ENCODE measurements at places on chromosomes 7 and 10.

DNA sequence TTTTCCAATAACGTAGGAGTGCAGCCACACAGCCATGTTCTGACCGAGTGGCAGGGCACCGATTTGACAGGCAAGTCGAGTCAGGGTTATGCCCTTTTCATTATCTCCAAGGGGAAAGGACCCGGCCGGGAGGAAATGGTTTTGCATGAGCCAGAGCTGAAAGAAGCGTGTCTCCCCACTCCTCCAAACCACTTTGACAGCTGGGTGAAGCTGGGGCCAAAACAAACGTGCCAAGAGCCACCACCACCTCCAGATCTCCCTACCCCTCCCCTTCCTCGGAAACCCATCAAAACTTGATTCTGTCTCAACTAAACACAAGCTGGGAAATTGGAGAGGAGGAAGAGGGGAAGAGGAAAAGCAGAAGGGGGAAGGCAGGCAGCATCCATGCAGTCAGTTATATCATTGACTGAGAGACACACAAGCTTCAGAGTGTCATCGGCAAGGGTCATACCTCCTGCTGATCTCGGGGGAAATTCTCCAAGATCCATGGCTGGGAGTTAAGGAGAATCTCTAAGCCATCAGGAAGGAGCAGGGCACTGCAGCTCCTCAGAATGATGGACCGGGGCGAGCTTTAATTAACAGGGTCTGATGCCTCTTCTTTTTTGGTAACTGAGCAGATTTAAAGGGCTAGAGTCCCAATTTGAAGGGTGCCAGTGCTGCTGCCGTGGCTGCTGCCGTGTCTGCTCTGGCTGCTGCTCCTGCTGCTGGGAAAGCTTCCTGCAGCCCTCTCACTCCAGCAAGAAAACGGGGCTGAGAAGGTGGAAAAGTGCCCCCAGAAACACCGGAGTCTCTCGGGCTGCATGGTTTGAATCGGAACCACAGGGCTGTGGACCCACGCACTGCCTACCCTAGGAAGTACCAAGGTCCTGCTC lies 34.7 kb upstream of the CALN1 start:
- DNase-seq, result no peak

DNA sequence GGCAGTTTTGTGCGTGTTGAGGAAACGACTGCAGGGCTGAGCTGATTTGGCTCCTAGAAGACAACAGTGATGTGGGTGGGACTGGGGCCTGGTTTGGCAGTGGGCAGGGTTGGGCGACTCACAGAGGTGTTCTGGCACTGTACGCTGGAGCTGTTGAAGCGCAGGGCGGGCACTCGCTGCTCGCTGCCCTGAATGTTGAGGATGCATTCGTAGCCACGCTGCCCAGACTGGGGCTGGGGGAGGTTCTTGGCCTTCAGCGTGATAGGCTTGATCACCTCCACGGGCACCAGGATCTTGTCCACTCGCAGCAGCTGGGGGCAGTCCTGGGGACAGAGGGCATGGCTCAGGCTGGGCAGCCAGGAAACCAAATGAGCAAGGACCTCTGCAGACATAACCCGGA lies 365.4 kb downstream of the PLXNA4 start:
- DNase-seq, result no peak

DNA sequence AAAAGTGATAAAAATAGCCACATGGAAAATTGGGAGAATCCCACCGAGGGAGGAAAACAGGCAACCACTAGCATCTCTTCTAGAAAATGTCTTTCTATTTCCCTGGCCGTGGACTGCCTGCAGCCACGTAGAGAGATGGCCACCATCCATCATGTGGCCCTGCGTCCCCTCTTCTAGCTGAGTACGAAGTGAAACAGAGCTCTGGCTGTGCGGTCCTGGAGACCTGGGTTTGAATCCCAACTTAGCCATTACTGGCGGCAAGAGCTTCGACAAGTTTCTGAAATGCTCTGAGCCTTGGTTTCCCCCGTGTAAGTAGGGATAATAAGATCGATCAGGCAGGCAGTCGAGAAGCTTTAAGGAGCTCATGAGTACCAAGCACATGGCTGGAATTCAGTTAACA lies 32.9 kb downstream of the ZCCHC24 start:
- no peak for DNase-seq

GRCh38 chr7:116834815-116835504 lies 27.4 kb upstream of the CAPZA2 start:
- DNase-seq, result no peak

DNA sequence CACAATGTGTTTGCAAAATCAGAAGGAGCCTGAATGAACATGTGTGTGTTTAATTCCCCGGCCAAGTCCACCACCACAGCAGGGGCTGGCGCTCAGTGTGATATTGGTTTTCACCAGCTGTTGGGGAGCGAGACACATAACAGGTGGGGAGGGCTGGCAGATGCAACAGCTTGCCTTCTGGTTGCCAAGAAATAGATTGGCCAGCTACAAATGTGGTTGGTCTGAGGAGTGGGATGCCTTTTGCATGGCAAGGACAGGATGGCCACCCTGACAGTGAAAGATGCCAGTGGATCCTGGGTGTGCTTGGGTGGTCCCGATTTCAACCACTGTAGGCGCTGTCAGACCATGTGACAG lies 292.5 kb upstream of the FZD8 start:
- no peak for DNase-seq

DNA sequence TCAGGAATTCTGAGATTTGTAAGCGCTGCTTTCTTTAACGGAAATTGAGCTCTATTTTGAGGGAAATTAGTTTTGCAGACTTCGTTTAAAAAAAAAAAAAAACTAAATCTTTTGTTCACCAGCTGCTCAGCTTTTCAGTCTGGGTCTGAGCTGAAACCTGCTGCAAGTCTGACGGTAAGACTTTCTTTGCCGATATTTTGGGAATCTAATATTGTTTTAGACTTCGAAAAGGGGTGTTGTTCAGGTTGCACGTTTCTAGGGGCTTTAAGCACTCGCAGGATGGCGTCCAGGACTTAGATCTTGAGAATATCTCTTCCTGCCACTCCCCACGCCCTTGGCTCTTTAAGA lies 1.8 kb upstream of the MEOX2 start:
- DNase-seq, result no peak

- DNase-seq, result no peak
Measured at GRCh38 chr10:17233286-17233991, 5.4 kb downstream of the VIM start.

- DNase-seq, result no peak
Measured at GRCh38 chr10:137031-137430, 1.8 kb downstream of the ZMYND11 start.

DNA sequence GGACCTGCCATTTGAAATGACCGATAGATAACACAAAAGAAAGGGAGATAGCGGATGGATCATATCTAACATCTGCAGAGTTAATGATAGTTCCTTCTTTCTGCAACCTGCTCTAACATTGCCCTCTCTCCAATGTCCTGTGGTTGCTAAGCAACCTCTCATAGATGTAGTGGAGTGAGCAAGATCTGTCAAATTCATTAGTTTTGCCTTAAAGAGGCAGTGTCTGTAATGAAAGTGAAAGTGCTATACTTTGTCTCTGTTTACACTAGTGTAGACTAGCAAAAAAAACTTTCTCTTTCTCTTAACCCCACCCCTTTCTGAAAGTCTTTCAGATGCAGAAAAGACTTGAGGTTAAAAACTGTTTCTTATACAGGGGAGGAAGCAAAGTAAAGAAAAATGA lies 1196.9 kb downstream of the SORCS3 start:
- no peak for DNase-seq

DNA sequence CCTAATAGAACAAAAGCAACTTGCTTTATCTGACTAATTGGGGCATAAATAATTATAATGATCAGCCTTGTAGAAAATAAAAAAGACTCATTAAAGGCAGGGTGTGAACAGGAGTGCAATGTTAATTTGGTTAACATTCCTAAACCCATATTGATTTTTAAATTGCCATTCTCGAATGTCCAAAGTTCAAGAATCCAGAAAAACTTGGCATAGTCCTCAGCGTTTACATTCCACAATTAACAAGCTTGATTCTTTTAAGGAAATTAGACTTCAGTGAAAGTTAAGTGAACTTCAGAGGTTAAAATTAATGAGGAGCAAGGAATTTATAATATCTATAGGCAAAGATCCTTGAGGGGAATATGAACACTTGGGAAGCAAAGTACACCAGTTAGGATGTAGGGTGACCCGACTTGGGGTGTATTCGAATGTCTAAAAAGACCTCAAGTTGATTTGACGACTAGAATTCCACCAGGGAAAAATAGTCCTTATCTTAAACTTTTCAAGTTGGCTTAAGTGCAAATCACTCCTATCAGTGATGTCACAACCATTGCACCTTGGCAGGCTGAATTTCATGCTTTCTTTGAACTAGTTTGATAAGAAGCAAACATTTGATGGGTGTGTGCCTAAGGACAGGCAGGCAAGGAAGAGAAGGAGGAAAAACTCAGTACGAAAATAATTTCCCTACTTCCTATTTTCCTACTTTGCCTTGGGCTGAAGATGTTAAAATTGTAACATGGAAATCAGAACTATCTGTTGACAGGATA lies 830.4 kb upstream of the COBL start:
- DNase-seq, result no peak

DNA sequence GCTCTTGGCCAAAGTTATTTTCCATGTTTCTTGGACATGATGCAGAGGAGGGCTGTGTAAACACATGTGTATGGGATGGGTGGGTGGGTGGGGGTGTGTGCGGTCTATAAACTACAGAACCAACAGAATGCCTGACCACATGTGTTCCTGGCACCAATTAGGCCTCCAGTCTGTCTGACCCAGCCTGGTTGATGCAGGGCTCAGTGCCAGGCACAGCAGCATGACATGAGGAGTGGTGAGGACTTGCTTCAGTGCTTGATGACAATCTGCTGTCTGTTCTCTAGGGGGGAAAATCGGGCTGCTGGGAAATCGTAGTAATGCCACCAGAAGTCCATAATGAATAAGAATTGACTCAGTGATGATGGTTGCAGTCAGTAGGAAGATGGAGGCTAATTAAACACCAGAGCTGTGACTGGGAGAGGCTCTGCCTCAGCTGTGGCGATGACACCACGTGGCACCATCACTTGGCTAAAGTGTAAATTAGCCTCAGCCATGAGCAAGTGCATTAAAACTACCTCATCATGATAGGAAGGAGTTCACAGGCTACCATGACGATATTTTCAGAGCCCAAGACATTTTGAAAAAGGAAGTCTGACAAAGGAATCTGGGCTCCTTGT lies 260.1 kb upstream of the PODXL start:
- DNase-seq, result no peak

GRCh38 chr7:66403564-66403963 lies 198.4 kb downstream of the TPST1 start:
- DNase-seq, result no peak

DNA sequence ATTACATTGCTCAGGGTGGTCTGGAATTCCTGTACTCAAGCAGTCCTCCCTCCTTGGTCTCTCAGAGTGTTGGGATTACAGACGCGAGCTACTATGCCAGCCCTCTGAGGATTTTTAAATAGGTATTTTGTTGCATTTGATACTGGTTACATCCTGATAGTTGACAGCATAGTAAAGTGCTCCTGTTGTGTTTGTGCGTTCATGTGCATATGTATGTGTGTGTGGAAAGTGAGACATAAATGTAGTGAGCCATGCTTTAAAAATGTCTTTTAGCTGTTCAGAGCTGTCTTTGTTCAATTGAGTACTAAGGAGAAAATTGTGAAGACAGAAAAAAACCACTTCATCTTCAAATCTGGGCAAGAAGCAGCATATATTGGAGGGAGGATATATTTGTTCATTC lies 27.8 kb downstream of the ZNRF2 start:
- DNase-seq, result no peak

DNA sequence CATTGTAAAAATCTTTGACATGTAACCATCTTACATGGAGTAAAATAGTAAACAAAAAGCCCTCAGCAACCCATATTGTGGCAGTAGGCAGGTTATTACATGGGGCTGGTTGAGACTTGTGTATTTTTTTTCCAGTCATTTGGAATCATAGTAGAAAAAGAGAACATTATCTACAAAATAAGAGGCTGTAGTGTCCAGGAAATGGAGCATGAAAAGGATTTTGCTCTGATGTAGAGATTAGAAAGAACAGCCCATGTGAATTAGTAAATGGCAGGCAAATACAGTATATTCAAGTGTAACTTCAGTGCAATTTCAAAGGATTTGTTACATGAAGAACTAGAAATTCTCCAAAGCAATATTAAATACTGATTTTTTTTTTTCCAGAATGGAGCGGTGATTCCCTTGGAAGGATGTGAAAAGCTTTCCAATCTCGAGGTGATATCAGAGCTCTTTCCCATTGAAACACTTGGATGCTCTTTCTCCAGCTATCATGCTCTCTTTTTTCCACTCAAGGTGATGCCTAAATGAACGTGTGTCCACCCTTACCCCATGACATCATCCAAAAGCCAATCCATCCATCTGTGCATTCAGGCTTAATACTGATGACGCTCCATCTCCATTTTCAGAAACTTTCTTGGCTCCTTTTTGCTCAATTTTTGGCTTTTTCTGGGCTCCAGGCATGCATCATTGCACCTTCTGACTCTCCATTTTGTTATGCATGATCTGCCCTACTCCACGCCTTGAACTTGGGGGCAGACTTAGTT lies 1034.7 kb downstream of the TYW1 start:
- DNase-seq, result no peak

- no peak for DNase-seq
Measured at GRCh38 chr7:35596061-35596460, 98.9 kb downstream of the HERPUD2 start.

- no peak for DNase-seq
Measured at GRCh38 chr7:5439572-5440496, 16.2 kb upstream of the TNRC18 start.

DNA sequence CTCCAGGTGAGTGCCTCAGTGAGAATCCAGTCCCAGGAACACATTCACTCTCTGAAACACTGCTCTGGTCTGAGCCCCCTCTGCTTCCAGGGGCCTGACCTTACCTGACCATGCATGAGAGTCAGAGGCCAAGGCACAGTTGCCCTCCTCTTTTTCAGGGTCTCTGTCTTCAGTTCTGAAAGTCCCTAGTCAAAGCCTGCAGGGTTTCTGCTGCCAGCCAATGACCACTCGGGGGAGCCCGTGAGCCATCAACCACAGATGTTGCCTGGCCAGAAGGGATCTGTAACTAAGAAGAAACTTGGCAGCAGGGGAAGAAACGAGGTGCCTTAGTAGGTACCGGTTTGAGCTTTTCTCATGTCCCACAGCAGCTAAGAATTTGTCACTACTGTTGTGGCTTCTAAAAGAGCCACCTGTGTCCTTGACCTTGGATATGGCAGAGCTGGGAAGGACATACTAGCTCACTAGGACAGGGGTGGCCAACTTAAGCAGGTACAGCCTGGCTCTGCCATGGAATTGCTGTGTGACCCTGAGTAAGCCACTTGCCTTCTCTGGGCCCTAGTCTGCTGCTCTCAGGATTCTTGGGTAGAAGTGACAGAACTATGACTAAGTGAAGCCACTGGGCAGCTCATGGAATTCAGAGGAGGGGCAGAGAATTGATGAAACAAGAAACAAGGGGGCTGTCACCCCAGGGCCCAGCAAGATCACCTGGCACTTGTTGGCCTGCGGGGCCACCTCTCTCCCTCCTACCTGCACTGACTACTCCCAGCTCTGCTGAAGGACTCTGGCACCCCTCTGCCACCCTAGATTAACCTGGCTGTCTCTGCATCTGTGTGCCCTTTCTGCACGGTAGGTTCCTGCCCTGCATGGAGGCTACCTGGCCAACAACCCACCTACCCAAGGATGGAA lies 83.8 kb upstream of the GPR26 start:
- peak; percentile 76 for DNase-seq

Data from progenitor cell of endocrine pancreas (in vitro differentiated cells).